ENCODE measurements at places on chromosomes 3 and 15. TPM values are rescaled to one million over a fixed set of nuclear protein-coding genes. Genes with fewer than 3 reads are reported as not detected.
A peak's percentile ranks its signal among the peaks of the same experiment; 100 is the strongest.

The PLD1 gene
- 19.9 TPM for total RNA-seq

The CELSR3 gene
- 1.1 TPM for total RNA-seq

The CPNE9 gene
- 0.14 TPM for total RNA-seq

The PLA2G4E gene
- total RNA-seq: not detected

The UACA gene
- total RNA-seq: 26.0 TPM

The GASK1A gene
- total RNA-seq: 8.1 TPM

The CAND2 gene
- 14.8 TPM for total RNA-seq

The CHRD gene
- total RNA-seq: 5.7 TPM

The TMEM40 gene
- not detected for total RNA-seq

The ENTPD3 gene
- 5.0 TPM for total RNA-seq

The PGBD4 gene
- 1.4 TPM for total RNA-seq

DNA sequence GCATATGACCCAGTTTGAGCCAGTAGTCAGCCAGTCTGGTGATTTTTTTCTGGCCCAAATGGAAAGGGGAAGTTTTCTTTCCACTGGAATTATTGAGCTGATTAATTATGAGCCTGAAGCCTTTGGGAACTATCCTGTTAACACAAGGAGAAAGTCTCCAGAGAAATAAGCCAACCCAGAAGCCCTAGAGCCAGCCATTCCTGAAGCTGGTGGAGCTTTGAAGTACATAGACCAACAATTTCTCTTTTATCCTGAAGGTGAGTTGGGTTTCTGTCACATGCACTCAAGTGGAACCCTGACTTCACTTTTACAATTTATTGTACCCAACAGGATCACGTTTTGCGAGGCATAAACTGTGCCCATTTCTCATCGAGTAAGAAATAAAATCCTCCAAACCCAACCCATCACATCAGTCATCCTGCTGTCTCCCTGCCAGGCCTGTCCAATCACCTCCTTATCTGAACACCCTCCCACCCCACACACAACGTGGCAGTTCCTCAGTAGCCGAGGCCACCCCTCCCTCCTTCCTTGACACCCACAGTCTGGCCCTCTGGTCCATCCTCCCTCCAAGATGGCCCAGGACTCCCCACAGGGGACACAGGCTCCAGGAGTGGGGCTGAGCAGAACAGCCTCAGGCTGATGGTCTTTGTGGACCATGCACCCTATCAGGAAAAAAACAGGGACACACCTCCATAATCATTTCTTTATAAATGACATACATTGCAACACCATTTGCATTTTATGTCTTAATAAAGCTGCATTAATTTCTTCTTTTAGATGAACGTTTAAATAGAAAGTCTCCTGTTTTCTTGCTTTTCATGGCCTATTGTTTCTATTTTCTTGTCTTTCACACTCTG lies 55.7 kb upstream of the GATA2 start:
- no peaks in the 10 kb centered on the region for H3K27me3 ChIP-seq
- no peak overlapping the region for H3K27ac ChIP-seq
- no peak for DNase-seq
- H3K4me1 ChIP-seq: no peaks in the 10 kb centered on the region

GRCh38 chr3:134928392-134928791 lies 133.3 kb downstream of the EPHB1 start:
- no peaks in the 10 kb centered on the region for H3K27me3 ChIP-seq
- no peak overlapping the region for H3K27ac ChIP-seq
- H3K4me1 ChIP-seq: no peaks in the 10 kb centered on the region

DNA sequence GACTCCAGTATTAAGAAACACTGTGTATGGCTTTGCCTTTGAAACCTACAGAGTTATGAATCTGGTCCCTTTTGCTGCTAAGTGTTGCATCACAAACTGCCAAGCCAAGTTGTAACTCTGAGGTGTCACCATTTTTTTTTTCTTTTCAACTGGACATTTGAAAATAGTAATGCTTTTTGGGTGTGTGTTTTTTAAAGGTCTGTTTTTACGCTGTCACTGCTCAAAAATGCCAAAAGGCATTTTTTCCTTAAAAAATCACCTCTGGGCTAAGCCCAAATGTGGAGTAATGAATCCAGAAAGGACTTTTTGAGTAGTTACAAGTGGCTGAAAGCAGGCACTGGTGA lies 9.5 kb downstream of the SMAD3 start:
- no peak for DNase-seq
- H3K4me3 ChIP-seq: no peak overlapping the region
- no peaks in the 10 kb centered on the region for H3K36me3 ChIP-seq
- H3K27ac ChIP-seq: peak overlapping the region; percentile 21
- no peaks in the 10 kb centered on the region for H3K27me3 ChIP-seq

DNA sequence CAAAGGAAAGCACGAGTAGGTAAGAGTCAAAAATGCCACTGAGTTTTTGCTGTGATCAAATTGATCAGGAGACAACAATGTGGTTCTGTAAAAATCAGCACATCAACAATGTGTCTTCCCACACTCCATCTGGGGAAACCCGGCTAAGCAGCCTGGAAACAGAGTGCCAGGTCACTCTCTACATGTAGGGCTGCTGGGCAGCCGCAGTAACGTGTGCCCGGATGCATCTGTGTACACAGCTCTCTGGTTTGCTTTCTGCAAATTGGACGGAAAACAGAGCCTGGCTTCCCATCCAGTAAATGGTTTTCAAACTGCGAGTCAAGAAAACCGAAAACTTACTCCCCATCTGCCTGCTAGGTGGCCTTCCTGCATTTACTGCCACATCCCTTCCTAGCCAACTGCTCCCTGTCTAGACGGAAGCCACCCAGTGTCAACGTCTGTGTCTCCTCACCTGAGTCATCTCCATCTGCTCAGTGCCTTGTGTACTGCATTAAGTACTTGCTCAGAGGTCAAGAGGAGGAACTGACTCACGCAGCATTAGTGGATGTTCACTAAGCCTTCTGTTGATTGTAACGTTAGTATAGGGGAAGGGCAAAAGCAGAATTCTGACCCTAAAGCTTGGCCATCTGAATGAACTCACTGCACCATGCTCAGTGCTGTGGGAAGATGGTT lies 124.1 kb downstream of the TJP1 start:
- no peak overlapping the region for H3K27ac ChIP-seq
- H3K27me3 ChIP-seq: no peaks in the 10 kb centered on the region
- H3K4me1 ChIP-seq: no peaks in the 10 kb centered on the region
- no peak overlapping the region for H3K4me3 ChIP-seq
- H3K36me3 ChIP-seq: peaks cover 5% of the 10 kb centered on the region

GRCh38 chr3:183518491-183519251 lies 36.8 kb downstream of the KLHL6 start:
- no peak for DNase-seq
- H3K36me3 ChIP-seq: no peaks in the 10 kb centered on the region
- no peak overlapping the region for H3K4me3 ChIP-seq
- H3K27ac ChIP-seq: no peak overlapping the region
- H3K4me1 ChIP-seq: no peaks in the 10 kb centered on the region

- no peaks in the 10 kb centered on the region for H3K27me3 ChIP-seq
- no peaks in the 10 kb centered on the region for H3K4me1 ChIP-seq
- peaks cover 12% of the 10 kb centered on the region for H3K36me3 ChIP-seq
- H3K4me3 ChIP-seq: no peak overlapping the region
Measured at GRCh38 chr15:60353245-60353920, 44.4 kb downstream of the ANXA2 start.

DNA sequence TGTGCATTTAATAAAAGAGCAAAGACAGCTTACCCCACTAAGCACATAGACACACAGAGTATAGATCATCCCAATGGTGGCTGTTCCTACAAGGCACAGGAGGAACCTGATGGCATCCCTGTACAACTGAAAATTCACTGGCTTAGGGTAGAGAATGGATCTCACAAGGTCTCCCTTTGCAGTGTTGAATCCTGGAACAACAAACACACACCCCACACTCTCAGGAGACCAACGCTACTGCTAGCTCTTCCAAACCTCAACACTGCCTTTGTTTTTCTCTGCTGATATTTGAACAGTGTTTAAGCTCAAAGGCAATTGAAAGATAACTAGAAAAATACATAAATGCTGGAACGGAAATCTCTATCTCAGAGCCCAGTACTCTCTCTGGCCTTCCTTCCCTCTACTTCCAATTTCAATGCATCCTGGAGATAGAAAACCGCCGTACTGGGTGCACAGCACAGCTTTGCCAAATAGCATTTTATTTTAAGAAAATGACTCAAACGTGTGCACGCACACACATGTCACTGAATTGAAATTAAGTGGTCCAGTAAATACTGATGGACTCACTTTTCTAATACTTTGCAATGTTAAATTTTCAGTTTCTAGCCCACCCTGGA lies 87.5 kb upstream of the ATP13A5 start:
- H3K4me1 ChIP-seq: no peaks in the 10 kb centered on the region
- no peak overlapping the region for H3K4me3 ChIP-seq
- H3K27ac ChIP-seq: no peak overlapping the region
- no peak for DNase-seq

- H3K36me3 ChIP-seq: no peaks in the 10 kb centered on the region
- H3K27me3 ChIP-seq: no peaks in the 10 kb centered on the region
- no peak overlapping the region for H3K27ac ChIP-seq
- DNase-seq: no peak
Measured at GRCh38 chr3:60414011-60414410, 837.2 kb downstream of the FHIT start.

- peaks cover 56% of the 10 kb centered on the region for H3K4me1 ChIP-seq
- H3K4me3 ChIP-seq: peak overlapping the region; percentile 48
- H3K27ac ChIP-seq: peak overlapping the region; percentile 84
- H3K36me3 ChIP-seq: no peaks in the 10 kb centered on the region
Measured at GRCh38 chr3:71305231-71306206, 278.0 kb downstream of the FOXP1 start.

GRCh38 chr15:63244399-63244798 lies 33.0 kb upstream of the APH1B start:
- no peaks in the 10 kb centered on the region for H3K4me1 ChIP-seq
- peak overlapping the region; percentile 52 for H3K27ac ChIP-seq
- no peak for DNase-seq
- no peak overlapping the region for H3K4me3 ChIP-seq

GRCh38 chr3:49790626-49791411 lies 4.5 kb upstream of the IP6K1 start:
- H3K4me3 ChIP-seq: no peak overlapping the region
- no peak overlapping the region for H3K27ac ChIP-seq
- peak; percentile 26 for DNase-seq
- no peaks in the 10 kb centered on the region for H3K27me3 ChIP-seq
- H3K36me3 ChIP-seq: no peaks in the 10 kb centered on the region
- H3K4me1 ChIP-seq: no peaks in the 10 kb centered on the region

DNA sequence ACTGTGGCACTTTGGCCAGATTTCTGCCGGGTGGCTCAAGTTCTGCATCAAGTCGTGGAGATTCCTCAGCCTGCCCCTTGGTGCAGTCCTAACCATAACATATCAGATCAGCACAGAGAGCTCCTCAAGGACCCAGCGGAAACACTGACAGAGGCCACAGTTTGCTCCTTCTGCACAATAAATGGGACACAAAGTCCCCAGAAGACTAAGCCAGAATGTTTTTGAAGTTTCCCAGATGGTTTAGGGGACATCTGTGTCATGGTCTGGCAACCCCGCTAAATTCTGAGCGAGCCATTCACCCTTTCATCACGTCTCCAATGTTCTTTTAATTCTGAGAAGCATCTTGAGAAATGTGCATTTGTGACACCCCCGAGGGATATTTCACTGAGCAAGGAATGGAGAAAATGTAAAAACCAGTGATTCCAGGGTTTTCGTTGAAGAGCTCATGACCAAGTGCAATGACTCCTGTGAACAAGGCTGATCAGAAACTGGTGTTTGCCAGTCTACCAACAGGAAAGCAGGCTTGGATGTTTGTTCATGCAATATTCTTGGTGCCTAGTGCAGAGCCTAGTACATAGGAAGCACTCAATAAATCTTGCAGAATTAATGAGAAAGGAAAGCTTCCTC lies 64.8 kb upstream of the LMCD1 start:
- H3K4me1 ChIP-seq: no peaks in the 10 kb centered on the region
- H3K36me3 ChIP-seq: no peaks in the 10 kb centered on the region
- no peak overlapping the region for H3K4me3 ChIP-seq

- peaks cover 6% of the 10 kb centered on the region for H3K4me1 ChIP-seq
- H3K27me3 ChIP-seq: no peaks in the 10 kb centered on the region
- DNase-seq: no peak
- H3K4me3 ChIP-seq: no peak overlapping the region
- H3K36me3 ChIP-seq: no peaks in the 10 kb centered on the region
Measured at GRCh38 chr3:117277816-117278215, 568.2 kb downstream of the TUSC7 start.

- no peak overlapping the region for H3K4me3 ChIP-seq
- peaks cover 58% of the 10 kb centered on the region for H3K4me1 ChIP-seq
- H3K27me3 ChIP-seq: no peaks in the 10 kb centered on the region
- no peak overlapping the region for H3K27ac ChIP-seq
Measured at GRCh38 chr3:124784686-124785382, 54.6 kb downstream of the UMPS start.

DNA sequence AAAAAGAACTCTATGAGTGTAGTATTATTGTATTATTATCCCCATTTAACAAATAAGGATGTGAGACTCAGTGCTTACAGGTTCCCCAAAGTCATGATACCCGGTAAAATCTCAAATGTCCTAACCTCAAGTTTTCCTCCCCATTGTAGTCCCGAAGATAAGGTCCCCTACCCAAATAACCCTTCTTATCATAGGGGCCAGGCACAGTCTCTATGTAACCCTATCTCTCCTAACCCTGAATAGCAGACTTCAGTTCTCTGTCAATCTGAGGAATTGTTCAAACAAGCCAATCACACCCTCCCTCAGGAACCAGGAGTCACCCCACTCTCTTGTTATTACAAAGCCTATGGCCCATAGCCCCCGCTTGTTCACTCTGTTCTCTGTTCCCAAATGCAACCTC lies 10.5 kb upstream of the SUSD5 start:
- H3K27me3 ChIP-seq: no peaks in the 10 kb centered on the region
- no peaks in the 10 kb centered on the region for H3K4me1 ChIP-seq
- H3K36me3 ChIP-seq: no peaks in the 10 kb centered on the region
- H3K27ac ChIP-seq: no peak overlapping the region

- peaks cover 35% of the 10 kb centered on the region for H3K4me1 ChIP-seq
- no peaks in the 10 kb centered on the region for H3K27me3 ChIP-seq
- no peak for DNase-seq
- no peak overlapping the region for H3K4me3 ChIP-seq
- H3K27ac ChIP-seq: peak overlapping the region; percentile 60
Measured at GRCh38 chr3:71694358-71694999, 30.7 kb downstream of the EIF4E3 start.

DNA sequence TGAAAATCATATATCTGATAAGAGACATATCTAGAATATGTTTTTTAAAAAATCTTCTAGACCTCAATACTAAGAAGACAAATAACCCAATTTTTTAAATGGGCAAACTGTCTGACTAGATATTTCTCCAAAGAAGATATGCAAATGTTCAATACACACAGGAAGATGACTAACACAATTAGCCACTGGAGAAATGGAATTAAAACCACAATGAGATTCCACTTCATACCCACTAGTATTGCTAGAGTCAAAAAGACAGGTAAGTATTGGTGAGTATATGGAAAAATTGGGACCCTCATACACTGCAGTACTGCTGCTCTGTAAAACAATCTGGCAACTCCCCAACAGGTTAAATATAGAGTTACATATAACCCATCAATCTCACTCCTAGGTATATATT lies 33.1 kb upstream of the TOPAZ1 start:
- H3K27me3 ChIP-seq: no peaks in the 10 kb centered on the region
- no peak overlapping the region for H3K27ac ChIP-seq
- DNase-seq: no peak
- no peaks in the 10 kb centered on the region for H3K4me1 ChIP-seq
